Osteoblast (primary cell): ENCODE measurements at places on chromosomes 5 and 9. TPM values are rescaled to one million over a fixed set of nuclear protein-coding genes. Genes with fewer than 3 reads are reported as not detected.

GRCh38 chr9:79663878-79664277, 92.1 kb downstream of the TLE4 start:
- DNase-seq: no peak

The ARHGEF28 gene
- 56.9 and 64.4 TPM in 2 replicates for total RNA-seq

GRCh38 chr5:23994581-23995370, 487.4 kb downstream of the PRDM9 start:
- peak; percentile 63 for DNase-seq

DNA sequence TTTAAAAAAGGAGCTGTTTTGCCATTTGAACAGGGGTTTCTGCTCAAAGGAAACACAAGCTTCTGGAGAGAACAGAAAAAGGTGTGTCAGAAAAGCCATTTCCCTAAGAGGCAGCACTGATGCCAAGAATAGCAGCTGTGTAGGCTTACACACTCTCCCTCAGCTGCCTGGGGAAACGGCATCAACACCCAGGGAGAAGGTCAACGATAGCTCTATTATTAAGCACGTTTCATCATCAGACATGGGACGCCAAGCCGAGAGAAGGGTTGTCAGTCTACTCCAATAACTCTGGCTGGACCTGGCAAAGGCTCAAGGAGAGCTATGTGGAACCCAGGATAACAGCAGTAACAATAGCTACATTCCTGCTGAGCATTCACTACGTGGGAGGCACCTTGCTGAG, 314.2 kb downstream of the CDK5RAP2 start:
- no peak for DNase-seq

DNA sequence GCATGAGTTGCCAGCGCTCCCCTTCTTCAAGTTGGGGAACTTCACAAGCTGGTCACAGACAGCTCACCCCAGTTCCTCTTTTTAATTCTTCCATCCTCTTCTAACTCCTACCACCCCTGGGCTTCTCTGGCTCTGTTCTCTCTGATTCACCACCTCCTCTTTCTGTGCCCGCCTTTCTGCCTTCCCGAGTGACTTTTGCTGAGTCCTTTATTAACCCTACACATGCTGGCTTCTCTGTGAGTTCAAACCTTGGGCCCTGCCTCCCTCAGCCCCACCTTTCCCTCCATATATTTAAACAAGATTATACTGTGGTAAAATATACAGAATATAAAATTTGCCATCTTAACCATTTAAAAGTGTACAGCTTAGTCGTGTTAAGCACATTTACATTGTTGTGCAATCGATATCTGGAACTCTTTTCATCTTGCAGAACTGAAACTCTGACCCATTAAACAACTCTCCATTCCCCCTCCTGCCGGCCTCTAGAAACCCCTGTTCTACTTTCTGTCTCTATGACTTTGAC, 32.0 kb downstream of the SLC46A2 start:
- peak; percentile 96 for DNase-seq

The TMOD1 gene
- not detected in 2 replicates for total RNA-seq

The TNIP1 gene
- total RNA-seq: 66.3 and 85.8 TPM in 2 replicates

The KCNMB1 gene
- total RNA-seq: under 0.01 TPM in 2 replicates

DNA sequence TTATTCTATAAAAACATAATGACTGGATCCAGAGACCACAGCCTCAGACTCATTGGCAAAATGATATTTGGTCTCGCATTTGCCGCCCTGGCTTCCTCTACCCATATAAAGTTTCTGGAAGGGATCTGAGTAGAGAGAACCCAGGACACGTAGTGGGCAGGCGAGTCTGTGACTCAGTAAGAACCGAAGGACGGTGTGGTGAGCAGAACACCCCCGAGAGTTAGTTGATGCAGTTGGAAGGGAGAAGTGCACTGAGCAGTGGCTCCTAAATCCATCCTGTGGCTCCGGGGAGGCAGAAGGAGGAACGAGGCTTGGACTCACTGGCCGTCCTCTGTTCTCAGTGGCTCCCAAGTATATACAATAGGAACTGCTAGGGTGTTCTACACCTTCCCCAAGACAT, 11.5 kb downstream of the SPRY4 start:
- DNase-seq: no peak

The PCDH12 gene
- total RNA-seq: under 0.01 TPM in 1 of 2 replicates, not detected in the other

The ARL14EPL gene
- not detected in 2 replicates for total RNA-seq

The PDE6A gene
- under 0.01 TPM in 2 replicates for total RNA-seq

The FOXI1 gene
- not detected in 2 replicates for total RNA-seq

DNA sequence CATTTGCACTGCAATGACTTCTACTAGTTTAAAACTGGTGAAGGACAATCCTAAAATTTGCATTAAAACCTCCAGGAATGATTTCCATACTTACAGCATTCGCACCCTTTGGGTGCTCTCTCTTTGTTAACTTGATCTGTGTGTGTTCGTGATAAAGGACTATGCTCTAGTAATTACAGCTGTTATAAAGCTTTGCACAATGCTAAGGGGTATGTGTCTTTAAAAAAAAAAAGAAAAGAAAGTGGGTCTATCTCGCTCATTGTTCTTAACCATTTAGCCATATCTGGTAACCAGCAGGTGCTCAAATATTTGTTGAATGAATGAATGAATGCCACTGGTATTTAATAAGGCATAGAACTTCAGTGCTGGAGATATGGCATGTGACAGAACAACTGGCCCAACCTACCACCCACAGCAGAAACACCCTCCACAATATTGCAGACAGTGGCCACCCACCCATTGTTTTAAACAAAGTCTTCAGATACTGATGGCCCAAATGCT, 8.7 kb downstream of the TRIM36 start:
- DNase-seq: no peak

The TTLL11 gene
- 6.2 and 8.0 TPM in 2 replicates for total RNA-seq

The TMEM174 gene
- total RNA-seq: not detected in 2 replicates

DNA sequence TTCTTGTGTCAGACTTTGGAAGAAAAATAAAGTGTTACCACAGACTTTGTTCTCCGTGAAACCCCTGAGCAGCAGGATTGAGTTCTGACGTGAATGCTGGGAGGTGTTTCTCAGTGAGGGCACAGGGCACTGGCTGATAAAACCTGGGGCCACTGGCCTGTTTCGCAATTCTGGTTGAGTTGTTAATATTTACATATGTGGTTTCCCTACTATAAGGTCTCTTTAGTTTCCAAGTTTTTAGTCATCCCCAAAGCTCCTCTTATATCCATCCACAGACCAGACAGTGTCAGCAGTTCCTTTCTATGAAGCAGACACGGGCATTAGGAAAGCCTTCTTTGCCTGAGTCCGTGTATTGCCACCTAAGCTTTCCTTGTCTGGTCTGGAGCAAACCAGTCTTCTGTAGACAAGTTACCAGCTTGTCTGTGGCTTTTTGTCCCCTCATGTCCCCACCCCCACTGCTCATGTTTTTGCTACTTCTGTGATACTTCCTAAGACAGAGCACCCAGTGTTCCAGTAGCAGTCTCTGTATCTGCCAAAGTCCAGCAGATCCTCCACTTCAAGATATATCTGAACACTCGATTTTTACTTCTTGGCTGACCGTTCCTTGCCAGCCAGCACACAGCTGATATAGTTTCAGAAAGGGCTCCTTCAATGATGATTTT, 42.0 kb downstream of the ACO1 start:
- DNase-seq: no peak

GRCh38 chr5:97550164-97550563, 367.1 kb upstream of the RIOK2 start:
- DNase-seq: peak; percentile 56

GRCh38 chr5:41856644-41857491, 13.4 kb downstream of the OXCT1 start:
- DNase-seq: peak; percentile 81

GRCh38 chr5:86404256-86404655, 213.5 kb upstream of the COX7C start:
- no peak for DNase-seq

The OTP gene
- under 0.01 TPM in 1 of 2 replicates, not detected in the other for total RNA-seq
